ENCODE measurements at places on chromosomes 3 and 15.
A peak's percentile ranks its signal among the peaks of the same experiment; 100 is the strongest.

- no peak overlapping the region for H3K4me3 ChIP-seq
- peaks cover 10% of the 10 kb centered on the region for H3K36me3 ChIP-seq
- peak overlapping the region; percentile 57 for H3K27ac ChIP-seq
- peaks cover 43% of the 10 kb centered on the region for H3K4me1 ChIP-seq
- no peak for DNase-seq
Observed at GRCh38 chr3:58175187-58175436, 35.7 kb downstream of the DNASE1L3 start.

GRCh38 chr3:20245781-20246180, 59.8 kb upstream of the SGO1 start:
- no peak overlapping the region for H3K27ac ChIP-seq
- H3K27me3 ChIP-seq: no peaks in the 10 kb centered on the region
- no peaks in the 10 kb centered on the region for H3K36me3 ChIP-seq

GRCh38 chr15:80099241-80099640, 39.8 kb downstream of the ZFAND6 start:
- H3K27ac ChIP-seq: no peak overlapping the region
- no peaks in the 10 kb centered on the region for H3K36me3 ChIP-seq
- no peaks in the 10 kb centered on the region for H3K27me3 ChIP-seq
- H3K4me3 ChIP-seq: no peak overlapping the region

DNA sequence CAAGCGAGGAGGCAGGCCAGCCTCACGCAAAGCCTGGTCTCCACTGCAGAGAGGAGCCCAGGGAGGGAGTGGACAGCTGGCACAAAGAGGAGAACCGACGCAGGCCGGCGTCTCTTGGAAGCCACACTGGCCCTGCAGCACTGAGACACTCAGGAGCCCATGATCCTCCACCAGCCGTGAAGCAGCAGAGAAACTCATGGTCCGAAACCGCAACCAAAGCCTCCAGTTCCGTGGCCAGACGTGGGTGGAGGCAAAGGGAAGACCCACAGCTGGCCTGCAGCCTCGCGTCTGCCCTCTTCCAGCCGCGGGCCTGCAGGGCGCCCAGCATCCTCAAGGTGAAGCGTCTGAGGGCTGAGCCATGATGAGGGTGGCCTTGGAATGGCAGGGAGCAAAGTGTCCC, 62.2 kb upstream of the SEC61A1 start:
- H3K4me3 ChIP-seq: no peak overlapping the region
- H3K27me3 ChIP-seq: no peaks in the 10 kb centered on the region
- H3K4me1 ChIP-seq: no peaks in the 10 kb centered on the region
- no peak overlapping the region for H3K27ac ChIP-seq

DNA sequence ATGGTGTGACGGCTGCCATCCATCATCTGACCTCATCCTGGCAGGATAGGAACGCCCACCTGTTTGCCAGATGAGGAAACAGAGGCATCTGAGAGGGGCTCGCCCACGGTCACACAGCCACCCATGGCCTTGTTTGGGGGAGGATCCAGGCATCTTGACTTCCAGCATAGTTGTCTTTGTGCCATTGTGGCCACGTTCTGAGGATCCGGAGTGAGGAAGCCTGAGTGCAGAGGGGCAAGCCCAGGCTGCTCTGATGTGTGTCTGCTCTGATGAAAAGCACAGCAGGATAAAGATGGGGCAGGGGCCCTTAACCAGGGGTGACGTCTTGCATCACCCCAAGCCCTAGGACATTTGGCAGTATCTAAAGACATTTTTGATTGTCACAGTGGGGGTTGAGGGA, 58.7 kb downstream of the FGD5 start:
- no peak overlapping the region for H3K27ac ChIP-seq
- peaks cover 12% of the 10 kb centered on the region for H3K4me1 ChIP-seq
- no peaks in the 10 kb centered on the region for H3K27me3 ChIP-seq
- no peak for DNase-seq
- H3K36me3 ChIP-seq: no peaks in the 10 kb centered on the region
- no peak overlapping the region for H3K4me3 ChIP-seq

DNA sequence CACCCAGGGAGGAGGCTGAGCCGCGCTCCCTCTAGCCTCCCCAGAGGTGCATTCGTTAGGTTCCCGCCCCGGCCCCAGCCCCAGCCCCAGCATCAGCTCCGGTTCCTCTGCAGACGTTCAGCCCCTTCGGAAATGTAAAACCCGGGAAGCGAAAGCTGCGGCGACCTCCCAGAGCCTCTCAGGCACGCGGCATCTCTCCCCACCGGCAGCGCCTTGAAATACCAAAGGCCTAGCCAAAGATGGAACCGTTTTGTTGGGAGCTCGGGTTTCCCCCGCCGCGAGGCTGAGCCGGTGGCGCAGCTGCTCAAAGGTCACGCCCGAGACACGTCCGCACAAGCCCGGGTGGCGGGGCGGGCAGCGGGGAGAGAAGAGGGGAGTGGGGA, 77.8 kb upstream of the HES1 start:
- H3K4me1 ChIP-seq: peaks cover 5% of the 10 kb centered on the region
- no peak for DNase-seq
- no peaks in the 10 kb centered on the region for H3K36me3 ChIP-seq
- peak overlapping the region; percentile 28 for H3K4me3 ChIP-seq
- H3K27ac ChIP-seq: peak overlapping the region; percentile 10
